ENCODE measurements at places on chromosomes 2 and 18.

- no peak for DNase-seq
These were observed 254.6 kb upstream of the SPRED2 start for GRCh38 chr2:65686928-65687521.

- DNase-seq: no peak
These were observed 139.9 kb upstream of the LTBP1 start for GRCh38 chr2:32806857-32807256.

GRCh38 chr2:195486987-195487644, 169.9 kb upstream of the SLC39A10 start:
- no peak for DNase-seq

- no peak for DNase-seq
These were observed 8.8 kb upstream of the ADI1 start for GRCh38 chr2:3527886-3528785.

GRCh38 chr2:26717362-26717761, 24.8 kb downstream of the KCNK3 start:
- DNase-seq: no peak

- no peak for DNase-seq
These were observed 104.7 kb downstream of the HNRNPLL start for GRCh38 chr2:38498045-38498481.

DNA sequence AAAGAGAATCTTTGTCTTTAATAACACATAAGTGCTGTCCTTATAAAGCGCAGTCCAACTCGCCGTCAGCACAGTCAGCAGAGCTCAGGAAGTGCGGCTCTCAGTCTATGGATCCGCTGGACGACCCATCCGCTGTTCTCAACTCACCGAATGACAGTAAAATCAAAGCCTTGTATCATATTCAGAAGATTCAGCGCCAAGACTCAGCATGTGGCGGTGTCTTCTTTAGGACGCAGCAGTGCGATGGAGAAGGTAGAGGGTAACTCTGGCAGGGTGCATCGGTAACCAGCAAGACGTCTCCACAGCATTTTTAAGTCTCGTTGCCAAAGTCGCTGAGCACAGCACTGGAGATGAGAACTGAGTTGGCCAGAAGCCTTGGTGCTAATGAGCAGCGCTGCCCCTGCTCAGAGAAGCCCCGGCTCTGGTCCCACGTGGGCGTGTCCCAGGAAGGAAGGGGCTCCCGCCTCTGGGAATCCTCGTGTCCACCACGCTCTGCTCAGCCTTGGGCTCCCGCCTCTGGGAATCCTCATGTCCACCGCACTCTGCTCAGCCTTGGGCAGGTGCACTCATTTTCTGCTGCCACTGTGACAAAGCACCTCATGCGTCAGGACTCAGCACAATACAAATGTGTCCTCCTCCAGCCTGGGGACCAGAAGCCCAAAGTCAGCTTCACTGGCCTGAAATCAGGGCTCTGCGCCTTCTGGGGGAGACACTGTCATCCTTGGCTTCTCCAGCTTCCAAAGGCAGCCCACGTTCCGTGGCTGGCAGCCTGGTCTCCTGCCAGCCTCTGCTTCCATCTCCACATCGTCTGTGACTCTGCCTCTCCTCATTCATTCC, 238.0 kb upstream of the SALL3 start:
- DNase-seq: no peak

All from neural crest cell (in vitro differentiated cells).